ENCODE measurements at places on chromosomes 3 and 15.

GRCh38 chr3:171953301-171954022 lies 85.9 kb upstream of the FNDC3B start:
- DNase-seq, result no peak

DNA sequence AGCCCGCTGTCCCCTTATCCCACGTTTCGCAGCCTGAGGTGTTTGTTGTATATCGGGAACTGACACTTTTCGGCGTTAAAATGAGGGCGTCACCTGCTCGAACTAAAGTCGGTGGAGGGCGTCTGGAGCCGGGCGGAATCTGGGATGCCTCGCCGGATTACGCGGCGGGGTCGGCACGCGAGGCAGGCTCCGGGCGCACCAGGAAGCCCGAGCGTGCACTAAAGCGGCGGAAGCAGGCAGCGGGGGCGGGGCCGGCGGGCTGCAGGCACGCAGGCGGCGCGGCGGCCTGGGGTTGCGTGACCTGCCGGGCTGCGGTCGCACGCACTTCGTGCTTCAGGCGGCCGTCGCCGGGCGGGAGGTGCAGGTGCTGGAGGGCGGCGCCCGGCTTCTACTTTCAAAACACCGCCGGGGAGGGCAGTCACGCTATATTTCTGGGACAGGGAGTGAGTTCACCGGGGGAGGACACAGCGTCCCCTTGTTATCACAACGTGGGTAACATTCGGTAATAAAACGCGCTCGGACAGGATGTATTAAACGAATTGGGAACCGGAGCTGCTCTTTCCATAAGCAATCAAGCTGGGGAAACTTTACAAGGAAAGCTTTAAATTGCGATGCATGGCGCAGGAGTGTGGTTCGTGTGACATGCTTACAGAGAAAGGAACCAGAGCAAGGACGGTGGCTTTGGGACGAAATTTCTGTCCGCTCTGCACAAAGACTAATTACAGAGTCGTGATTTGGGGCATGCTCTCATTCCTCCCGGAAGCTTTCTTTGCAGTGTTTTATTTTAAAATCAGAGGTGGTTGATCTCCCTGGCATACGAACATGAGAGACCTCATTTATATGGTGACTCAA lies 9.1 kb upstream of the LEKR1 start:
- DNase-seq, result peak; percentile 96

GRCh38 chr3:99856437-99857220 lies 39.0 kb downstream of the CMSS1 start:
- DNase-seq, result no peak

- DNase-seq, result no peak
Measured at GRCh38 chr3:3800080-3800455, 837 bp downstream of the LRRN1 start.

DNA sequence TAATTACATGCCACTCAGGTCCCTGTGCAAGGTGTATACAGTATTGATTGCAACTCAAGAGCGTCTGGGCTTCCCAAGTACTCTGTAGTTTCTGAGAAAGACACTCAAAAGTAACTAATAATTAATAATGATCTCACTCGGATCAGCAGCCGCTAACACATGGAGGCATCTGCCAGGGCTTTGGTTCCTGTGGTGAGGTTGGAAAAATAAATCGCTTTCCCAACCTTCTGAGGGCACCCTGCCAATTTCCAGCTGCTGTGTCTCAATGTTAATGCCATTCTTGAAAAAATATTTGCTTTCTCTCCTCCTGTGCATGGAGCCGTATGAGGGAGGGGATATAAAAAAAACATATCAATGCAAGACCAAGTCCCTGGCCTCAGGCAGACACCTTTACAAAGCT lies 116.5 kb upstream of the SLC2A2 start:
- no peak for DNase-seq

GRCh38 chr15:53555226-53555625 lies 204.2 kb downstream of the WDR72 start:
- DNase-seq, result no peak

DNA sequence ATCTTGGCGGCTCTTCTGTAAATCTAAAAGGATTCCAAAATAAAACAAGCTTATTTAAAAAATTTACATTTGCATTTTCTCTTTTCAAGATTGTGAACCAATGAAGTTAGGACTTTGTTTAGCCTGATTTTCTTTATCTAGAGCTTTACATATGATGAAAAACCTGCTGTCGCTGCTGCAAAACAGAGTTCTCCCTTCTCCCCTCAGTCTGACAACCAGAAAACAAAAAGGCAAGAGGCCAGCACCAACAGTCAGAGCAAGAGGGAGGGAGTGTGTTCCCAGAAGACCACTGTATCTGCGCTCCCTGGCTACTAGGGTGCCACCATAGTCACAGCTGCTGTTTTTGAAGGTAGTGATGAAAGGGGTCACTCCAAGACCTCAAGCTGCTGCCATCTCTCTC lies 33.1 kb upstream of the NEO1 start:
- DNase-seq, result no peak

DNA sequence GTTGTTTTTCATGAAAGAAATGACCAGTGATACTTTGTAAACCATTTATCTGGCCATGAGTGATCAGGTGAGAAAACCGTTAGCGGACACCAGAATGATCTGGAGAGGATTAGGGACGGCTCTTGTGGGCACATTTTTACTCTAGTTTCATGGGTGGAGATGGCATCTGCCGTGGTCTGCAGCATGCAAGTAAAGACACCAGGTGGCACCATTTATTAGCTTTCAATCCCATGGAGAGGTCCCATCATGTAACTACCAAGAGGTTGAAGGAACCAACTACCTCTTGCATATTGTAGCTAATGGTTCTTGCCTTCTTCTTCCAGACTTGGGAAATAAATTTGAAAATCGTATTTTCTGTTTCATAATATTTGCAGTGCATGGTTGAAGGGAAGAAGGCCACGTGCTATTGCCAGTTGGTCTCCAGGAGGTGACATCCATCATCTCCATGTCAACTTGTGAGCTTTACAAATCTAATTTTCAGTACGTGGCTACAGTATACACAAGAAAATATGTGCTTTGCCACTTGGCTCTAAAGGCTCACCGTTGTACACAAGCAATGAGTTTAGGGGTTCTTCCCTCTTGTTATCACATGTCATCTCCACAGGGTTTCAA lies 1.5 kb upstream of the MAPKBP1 start:
- peak; percentile 50 for DNase-seq

DNA sequence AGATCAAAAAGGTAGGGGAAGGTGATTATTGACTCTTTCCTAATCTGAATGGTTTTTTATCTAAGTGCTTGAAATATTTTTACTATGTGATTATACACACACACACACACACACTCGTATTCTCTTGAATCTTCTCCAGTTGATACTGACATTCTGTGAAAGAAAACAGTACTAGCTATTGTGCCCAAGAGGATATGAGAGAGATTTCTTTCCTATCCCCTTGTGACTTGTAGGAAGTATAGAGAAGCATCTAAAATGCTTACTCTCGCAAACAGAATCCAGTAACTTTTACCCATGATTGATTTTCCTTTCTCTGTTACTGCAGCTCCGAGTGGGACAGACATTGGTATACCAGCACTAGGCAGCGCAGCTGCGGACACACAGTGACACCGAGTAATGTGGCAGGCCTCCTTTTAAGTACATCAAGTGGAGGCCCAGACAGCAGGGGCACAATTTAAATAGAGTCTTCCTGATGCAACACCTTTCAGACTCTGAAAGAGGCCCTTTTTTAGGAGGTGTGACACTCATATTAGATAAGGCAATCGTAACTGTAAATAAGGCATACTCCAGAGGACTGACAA lies 421.0 kb upstream of the CNTN4 start:
- DNase-seq, result no peak

- DNase-seq, result no peak
Measured at GRCh38 chr3:194136519-194137007, 615 bp downstream of the HES1 start.

DNA sequence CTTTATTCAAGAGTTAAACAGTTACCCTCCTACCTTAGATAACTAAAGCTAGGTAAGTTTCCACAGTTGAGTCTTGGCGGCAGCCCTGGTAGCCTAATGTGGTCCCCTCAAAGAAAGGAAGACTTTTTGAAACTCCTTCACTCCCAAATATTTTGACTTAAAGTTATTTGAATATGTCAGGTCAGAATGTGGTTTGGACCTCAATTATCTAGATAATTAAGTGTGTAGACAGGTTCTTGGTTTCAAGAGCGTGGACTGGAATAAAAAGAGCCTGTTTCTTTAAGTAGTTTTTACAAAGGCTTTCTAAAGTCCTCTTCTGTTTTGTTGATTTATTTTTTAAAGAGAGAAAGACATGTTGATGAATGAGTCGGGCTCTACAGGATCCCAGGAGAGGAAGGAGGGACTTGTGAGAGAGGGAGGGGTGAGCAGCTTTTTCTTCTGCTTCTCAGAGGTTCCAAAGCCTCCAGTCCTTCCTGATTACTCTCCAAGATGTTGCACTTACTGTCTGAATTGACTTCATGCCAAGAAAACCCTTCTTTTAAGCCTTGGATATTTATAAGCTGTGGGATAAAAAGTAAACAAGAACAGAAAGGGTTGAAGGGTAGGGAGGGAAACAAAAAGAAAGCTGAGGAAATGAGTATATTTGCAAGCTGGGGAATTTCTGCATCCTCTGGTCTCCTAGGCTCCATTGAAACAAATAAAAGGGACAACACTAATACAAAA lies 457.4 kb downstream of the IGSF11 start:
- DNase-seq, result no peak

GRCh38 chr3:159157275-159157674 lies 355.4 kb downstream of the MFSD1 start:
- DNase-seq, result no peak

GRCh38 chr3:169432708-169433432 lies 230.6 kb downstream of the MECOM start:
- no peak for DNase-seq

GRCh38 chr3:42656680-42657610 lies 3.4 kb downstream of the ZBTB47 start:
- no peak for DNase-seq

DNA sequence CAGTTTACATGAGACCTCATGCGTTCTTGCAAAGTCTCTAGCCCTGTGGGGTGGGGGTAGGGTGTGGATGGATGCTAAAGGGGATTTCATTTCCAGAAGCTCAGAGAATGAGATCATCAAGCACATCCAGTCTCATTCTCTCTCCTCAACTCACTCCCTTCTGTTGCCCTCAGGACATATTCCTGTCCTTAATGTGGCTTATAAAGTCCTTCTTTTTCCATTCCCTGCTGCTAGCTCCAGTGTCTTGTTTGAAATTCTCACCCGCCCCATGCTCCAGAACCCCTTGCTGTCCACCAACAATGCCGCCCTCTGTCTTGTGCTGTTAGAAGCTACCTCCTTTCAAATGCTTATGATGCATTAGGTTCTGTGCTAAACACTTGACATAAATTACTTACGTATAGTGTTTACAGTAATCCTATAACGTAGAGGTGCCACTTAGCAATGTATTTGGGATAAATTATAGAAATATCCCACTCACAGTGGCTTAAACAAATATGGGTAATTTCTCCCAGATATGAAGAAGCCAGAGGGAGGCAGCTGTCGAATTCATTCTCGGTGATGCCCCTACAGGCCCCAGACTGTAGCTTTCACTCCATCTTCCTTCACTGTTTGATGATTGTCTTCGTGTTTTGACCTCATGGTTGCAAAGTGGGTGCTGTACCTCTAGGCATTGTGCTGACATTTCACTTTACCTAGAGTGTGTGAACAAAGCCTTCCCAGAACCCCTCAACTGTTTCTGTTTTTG lies 273.1 kb upstream of the TBL1XR1 start:
- no peak for DNase-seq

DNA sequence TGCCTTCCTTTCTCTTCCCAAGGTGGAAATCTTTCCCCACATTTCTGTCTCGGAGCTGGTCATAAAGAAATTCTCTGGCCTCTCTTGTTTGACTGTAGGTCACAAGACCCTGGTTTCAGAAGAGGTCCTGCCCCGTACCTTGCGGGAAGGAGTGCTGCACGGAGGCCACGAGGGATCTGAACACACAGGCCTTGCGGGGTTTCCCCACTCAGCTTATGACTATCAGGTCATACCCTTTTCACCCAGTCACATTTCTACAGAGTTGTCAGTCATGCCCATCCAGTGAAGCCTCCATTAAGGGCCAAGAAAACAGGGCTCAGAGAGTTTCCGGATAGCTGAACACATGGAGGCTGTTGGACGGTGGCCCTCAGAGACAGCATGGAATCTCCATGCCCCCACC lies 54.7 kb upstream of the ATP13A3 start:
- DNase-seq, result no peak

GRCh38 chr15:38130740-38131498 lies 121.7 kb upstream of the SPRED1 start:
- peak; percentile 79 for DNase-seq

- no peak for DNase-seq
Measured at GRCh38 chr15:83745771-83746170, 91.8 kb downstream of the ADAMTSL3 start.

DNA sequence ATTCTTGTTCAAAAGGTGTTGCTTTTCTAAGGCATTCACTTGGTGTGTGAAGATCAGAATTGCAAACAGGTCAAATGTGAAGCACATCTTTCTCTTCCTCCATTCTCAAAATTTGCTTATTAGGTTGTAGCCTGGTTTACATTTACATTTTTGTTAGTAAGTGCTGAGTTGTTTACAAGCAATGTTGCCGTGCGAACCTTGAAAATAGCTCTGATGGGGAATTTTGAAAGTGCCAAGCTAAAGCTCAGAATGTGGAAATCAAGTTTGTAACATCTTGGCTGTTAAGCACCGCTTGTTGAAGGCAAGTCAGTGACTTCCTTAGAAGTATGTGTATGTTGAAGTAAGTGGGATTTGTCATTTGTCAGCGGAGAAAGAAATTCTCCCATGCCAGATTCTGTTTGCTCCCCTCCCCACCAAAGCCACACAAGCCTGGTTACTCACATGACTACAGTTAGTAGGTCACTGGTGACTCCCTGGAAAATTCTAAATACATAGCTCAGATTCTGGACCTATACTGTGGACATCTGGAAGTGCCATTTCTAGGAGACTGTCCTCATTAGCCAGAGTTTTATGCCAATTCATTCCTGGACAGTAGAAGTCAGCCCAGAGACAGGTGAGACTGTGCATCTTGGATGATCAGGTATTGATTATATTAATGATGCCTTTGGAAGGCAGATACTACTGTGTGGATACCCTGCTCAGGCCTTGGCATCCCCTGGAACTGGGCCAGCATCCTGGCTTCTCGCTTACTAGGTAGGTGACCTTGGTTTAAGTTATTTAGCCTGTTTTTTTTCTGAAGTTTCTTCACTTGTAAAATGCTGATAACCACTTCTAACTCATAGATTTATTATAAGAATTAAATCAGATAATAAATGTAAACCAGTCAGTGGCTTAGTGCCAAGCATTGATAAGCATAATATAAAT lies 390.6 kb upstream of the SEMA6D start:
- DNase-seq, result no peak
